Activated CD8-positive, alpha-beta memory T cell treated with anti-CD3 and anti-CD28 coated beads for 4 hours (primary cell): ENCODE measurements at places on chromosomes 5 and 9.

DNA sequence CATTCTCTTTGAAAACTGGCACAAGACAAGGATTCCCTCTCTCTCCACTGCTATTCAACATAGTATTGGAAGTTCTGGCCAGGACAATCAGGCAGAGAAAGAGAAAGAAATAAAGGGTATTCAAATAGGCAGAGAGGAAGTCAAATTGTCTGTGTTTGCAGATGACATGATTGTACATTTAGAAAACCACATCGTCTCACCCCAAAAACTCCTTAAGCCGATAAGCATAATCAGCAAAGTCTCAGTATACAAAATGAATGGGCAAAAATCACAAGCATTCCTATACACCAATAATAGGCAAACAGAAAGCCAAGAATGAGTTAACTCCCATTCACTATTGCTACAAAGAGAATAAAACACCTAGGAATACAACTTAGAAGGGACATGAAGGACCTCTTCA, 21.0 kb upstream of the EPB41L4A start:
- DNase-seq = no peak

- DNase-seq = no peak
Observed at GRCh38 chr9:117916291-117916690, 212.1 kb downstream of the TLR4 start.

DNA sequence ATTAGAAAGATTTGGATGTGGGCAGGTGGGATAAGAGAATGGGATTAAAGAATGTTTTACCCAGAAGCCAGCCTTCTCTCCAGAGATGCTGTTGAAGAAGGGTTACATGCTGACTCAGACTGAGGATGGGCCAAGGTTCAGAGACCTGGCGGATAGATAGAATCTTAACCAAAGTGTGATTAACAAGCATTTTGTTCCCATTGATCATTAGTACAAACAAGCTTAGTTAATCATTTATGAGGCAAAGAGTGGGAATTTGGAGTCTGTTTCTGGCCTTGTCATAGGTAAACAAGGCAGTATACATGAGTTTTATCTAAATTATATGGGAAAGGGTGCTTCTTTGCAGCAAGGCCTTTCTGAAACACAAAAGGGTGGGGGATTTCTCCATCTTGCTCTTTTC, 20.8 kb upstream of the DTWD2 start:
- DNase-seq = no peak

DNA sequence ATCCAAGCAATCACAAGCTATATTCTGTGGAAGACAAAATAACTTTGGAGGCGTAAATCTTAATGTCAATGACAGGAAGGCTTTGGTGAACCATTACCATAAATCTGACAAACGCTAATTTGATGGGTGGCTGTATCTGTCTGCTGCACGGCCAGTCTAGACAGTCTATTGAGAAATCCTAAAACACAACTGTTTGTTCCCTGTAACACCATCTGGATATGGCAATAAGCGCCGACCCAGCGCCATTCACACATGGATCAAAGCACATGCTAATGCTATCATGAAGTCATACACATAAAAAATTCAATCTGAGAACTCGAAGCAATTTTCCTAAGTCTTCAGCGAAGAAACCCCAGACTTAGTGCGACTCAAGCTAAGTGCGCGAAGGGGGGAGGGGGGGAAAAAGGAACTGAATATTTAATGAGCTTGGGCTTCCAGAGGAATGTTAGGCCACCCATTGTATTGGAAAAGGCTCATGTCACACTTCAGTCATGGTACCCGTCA, 95.1 kb downstream of the ARL15 start:
- DNase-seq = no peak

DNA sequence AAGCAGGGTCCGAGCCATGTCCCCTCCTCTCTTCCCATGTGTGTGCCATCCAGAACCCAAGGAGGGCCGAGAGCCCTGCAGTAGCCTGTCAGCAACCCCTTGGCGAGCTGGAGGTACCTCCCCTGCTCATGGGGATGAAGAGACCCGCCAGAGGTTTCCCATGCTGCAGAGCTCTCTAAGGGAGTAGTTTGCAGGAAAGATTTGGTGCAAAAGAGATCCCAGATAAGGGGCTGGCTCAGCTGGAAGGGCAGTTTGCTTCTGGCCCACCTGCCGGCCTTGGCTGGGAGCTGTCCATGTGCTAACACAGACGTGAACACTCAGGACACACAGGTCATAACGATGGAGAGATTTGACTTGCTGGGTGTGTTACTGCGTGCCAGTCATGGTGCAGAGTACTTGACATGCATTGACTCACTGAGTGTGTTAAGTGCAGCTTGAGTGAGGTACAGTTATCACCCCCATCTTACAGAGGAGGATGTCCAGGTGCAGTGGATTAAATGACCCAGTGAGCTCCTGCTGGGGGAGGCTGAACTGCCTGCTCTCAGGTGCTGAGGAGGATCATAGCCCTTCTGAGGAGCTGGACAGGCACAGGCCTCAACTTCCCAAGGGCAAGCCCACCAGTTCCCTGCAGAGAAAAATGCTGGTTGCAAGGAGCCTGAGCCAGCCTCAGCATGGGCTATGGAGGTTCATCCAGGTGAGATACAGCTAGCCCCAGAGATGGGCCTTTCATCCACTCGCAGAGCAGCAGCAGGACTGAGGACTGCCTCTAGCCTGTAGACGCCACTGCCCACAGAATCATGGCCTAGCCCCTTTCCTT, 6.3 kb upstream of the SLC25A48 start:
- DNase-seq = no peak
